Stimulated activated CD8-positive, alpha-beta memory T cell treated with anti-CD3 and anti-CD28 coated beads, Interleukin-12 subunit alpha, Interleukin-12 subunit beta, amount 100 ng/mL, for 1 hour (primary cell): ENCODE measurements at places on chromosomes 5 and 9.

DNA sequence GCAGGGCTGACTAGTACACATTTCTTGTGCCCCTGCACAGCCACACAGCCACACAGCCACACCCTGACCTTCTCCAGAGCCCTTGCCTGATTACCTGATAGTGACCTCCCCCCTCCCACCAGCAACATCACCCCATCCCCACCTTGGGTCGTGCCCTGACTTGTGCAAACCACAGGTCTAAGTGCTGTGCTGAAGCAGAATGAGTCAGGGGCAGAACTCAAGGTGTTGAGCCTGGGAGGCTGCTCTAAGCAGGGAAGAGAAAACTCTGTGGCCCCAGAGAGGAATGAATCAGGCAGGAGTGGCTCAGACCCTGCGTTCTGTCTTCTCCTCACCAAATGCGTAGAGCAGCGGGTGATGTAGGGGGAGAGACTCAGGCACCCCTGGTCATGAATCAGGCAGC is 24.3 kb upstream of the FAT2 start:
- DNase-seq = no peak

DNA sequence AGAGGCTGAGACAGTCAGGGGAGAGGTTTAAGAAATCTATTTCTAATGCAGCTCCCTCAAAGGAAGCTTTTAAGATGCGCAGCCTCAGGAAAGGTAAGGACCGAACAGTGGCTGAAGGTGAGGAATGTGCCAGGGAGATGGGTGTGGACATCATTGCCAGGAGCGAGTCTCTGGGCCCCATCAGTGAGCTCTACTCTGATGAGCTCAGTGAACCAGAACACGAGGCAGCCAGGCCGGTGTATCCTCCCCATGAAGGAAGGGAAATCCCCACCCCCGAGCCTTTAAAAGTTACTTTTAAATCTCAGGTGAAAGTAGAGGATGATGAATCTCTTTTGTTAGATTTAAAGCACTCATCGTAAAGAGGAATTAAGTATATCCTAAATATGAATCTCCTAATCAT is 8.2 kb downstream of the CAVIN4 start:
- DNase-seq = no peak

DNA sequence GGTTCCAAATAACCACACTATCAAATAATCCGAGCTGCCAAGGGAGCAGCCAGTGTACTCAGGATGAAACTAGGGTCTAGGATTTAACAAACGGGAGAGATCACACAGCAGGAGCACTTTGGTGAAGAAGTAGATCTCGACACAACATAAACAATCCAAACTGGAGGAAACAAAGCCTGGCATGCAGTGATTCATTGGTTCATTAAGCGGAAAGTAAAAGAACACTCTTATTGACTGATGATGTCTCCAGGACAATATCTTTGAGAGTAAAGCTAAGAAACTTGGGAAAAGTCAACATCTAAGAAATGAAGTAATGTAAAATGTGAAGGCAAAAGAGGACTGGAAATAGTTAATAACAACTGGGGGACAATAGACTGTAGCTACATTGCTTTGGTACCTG is 1478.3 kb upstream of the CDH9 start:
- no peak for DNase-seq

GRCh38 chr5:180853848-180854176 is 7.3 kb downstream of the ZFP62 start:
- no peak for DNase-seq

GRCh38 chr9:99303177-99303576 is 81.1 kb downstream of the SEC61B start:
- DNase-seq = no peak

DNA sequence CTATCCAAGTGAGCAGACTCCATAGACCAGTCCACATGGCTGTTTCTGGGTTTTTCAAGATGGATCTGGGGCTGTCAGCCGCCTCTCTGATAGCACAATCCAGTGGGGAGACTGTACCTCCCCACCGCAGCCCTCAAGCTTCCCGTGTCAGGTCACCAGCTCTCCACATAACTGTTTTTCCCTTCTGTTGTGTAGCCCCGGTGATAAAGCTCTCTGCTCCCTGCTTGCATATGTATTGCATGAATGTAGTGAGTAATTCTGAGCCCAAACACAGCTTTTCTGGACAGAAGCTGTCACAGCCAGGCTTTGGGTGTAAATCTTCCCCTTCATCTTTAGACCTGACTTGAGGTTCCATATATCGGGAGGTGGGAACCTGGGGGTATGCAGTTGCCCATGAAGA is 23.1 kb upstream of the CFAP157 start:
- no peak for DNase-seq

- no peak for DNase-seq
Measured at GRCh38 chr5:170590566-170590965, 86.7 kb downstream of the KCNIP1 start.

DNA sequence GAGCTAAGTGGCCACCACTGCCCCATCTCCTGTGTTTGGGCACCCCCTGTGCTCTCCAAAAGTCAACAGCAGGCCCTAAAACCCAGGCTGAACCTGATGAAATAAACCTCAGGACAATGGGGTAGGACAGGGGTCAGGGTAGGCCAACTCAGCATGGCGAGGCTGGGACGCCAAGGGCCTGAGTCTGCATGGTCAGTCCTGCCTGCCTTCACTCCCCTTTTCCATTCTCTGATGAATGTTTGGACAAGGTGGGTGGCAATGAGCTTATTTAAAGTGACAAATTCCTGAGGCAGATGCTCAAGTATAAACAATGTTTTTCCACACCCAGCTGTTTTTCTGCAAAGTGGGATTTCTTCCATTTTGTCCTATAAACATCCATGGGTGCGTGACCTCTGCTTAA is 47.2 kb upstream of the CXCL14 start:
- DNase-seq = no peak

GRCh38 chr5:178120607-178121357 is 7.5 kb downstream of the N4BP3 start:
- peak; percentile 58 for DNase-seq

- no peak for DNase-seq
Measured at GRCh38 chr9:132586830-132587591, 4.6 kb downstream of the BARHL1 start.
